ENCODE measurements at places on chromosomes 1 and 21.

GRCh38 chr21:36232641-36233040 lies 76.0 kb downstream of the DOP1B start:
- no peak for DNase-seq

DNA sequence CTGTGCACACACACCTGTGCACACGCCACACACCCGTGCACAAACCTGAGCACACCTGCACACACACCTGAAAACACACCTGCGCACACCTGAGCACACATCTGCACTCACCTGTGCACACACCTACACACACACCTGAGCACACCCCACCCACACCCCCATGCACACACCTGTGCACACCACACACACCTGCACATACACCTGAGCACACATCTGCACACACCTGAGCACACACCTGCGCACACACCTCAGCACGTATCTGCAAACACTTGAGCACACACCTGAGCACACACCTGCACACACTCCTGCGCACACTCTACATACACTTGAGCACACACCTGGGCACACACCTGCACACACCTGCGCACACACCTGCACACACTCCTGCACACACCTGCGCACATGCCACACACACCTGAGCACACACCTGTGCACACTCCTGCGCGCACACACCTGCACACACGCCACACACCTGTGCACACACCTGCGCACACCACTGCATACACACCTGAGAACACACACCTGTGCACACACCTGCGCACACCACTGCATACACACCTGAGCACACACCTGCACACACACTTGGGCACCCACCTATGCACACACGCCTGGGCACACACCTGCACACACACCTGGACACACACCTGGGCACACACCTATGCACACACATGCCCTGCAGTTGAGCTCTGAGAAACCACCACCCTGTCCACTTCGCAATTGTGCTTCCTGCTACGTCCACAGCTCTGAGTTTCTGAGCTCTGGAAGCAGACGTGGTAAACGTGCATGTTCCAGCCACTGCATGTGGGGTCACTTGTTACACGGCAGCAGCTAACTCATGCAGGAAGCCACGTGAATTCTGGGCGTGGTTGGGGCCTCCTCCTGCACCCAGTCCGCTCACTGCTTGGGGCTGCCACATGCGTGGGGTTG lies 8.0 kb upstream of the C1orf159 start:
- no peak for DNase-seq

GRCh38 chr1:198295225-198295624 lies 138.4 kb downstream of the NEK7 start:
- DNase-seq: no peak

GRCh38 chr1:147683163-147683763 lies 12.9 kb upstream of the ACP6 start:
- no peak for DNase-seq

DNA sequence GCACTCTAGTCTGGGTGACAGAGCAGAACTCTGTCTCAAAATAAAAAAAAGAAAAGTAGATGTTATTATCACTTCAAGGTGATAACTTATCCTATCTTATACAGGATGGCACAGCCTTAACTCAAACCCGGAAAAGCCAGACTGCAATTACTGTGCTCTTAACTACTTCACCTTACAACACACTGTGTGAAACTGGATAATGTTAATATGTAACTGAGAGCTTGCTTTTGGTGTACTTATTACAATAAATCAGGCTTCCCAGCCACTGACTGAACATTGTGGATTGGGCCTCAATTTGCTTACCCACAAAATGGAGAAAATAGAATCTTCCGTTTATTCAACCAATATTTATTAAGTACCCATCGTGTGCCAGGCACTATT lies 1.4 kb downstream of the ORC1 start:
- DNase-seq: no peak

DNA sequence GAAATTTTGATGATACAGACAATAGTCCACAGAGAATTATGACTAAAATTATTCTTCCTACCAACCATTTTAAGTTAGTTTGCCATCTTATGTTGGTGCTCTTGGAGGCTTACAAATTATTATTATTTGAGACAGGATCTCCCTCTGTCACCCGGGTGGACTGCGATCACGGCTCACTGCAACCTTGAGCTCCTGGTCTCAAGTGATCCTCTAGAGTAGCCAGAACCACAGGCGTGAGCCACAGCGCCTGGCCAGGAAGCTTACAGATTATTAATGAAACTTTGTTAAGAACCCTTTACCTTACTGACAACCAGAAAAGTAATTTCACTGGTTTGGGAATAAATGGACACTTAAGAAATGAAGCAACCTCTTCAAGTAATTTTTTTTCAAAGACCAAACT lies 8.0 kb upstream of the DNAJB4 start:
- DNase-seq: no peak

DNA sequence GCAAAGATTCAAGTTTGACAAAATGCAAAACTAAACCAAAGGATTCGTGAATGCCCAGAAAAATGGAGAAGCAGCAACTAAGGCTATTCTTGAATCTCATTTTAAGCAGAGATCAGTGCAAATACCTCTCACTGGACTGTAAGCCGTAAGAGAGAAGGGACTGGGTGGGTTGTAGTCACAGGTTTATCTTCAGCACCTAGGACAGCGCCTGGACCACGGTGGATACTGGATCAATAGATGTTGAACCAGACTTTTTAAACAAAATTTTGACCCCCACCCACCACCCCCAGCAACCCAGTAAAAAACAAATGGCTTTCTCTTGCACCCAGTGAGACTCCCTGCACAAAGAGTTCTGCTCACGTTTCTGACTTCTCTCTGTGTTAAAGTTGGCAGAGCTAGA lies 347.1 kb downstream of the AJAP1 start:
- DNase-seq: no peak

- no peak for DNase-seq
These were observed 32.0 kb downstream of the SUSD4 start for GRCh38 chr1:223331929-223332328.

Measured in NCI-H1436 (cell line).